ENCODE measurements at places on chromosomes 4 and X. TPM values are rescaled to one million over a fixed set of nuclear protein-coding genes. Genes with fewer than 3 reads are reported as not detected.

GRCh38 chr4:53908661-53909078 is 155.7 kb downstream of the CHIC2 start:
- peaks cover 2% of the 10 kb centered on the region for H3K4me1 ChIP-seq
- no peaks in the 10 kb centered on the region for H3K36me3 ChIP-seq
- H3K4me3 ChIP-seq = peak overlapping the region; percentile 76
- no peak for DNase-seq
- H3K27ac ChIP-seq = peak overlapping the region; percentile 82

DNA sequence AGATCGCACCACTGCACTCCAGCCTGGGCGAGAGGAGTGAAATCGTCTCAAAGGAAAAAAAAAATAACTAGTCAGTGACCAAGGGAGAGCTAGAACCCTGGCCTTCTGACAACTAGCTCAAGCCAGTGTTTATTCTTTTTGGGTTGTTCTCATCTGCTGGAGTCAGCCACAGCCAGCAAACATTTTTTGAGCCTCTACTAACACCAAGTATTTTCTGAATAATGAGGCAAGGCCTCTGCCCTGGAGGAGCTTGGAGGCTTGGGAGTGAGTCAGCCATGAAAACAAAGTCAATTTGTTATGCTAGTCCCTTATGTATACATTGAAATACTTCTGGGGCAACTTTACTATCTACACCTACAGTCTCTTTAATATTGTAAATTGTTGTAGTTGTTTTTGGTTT is 46.5 kb downstream of the TMA16 start:
- peak overlapping the region; percentile 59 for H3K27ac ChIP-seq
- no peaks in the 10 kb centered on the region for H3K27me3 ChIP-seq
- H3K36me3 ChIP-seq = no peaks in the 10 kb centered on the region
- no peak for DNase-seq
- no peaks in the 10 kb centered on the region for H3K4me1 ChIP-seq

LRP2BP gene
- polyA plus RNA-seq = 1.1 TPM

DNA sequence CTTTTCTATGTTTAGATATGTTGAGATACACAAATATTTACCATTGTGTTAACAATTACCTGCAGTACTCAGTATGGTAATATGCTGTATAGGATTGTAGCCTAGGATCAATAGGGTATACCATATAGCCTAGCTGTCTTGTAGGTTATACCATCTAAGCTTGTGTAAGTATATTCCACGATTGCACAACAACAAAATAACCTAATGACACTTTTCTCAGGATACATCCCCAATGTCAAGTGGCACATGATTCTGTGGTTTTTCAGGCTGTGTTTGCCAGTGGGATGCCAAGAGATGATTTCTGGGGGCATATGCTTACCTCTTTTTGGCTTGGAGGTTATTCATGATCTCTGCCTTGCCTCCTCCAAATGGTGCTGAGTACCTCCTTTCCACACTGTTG is 247.2 kb upstream of the CENPE start:
- H3K27ac ChIP-seq = no peak overlapping the region
- no peaks in the 10 kb centered on the region for H3K27me3 ChIP-seq
- no peak for DNase-seq
